ENCODE measurements at places on chromosomes 11 and 22.
A peak's percentile ranks its signal among the peaks of the same experiment; 100 is the strongest.

GRCh38 chr11:118915396-118915795 is 10.3 kb downstream of the BCL9L start:
- no peak for DNase-seq

- DNase-seq = no peak
Observed at GRCh38 chr11:72534371-72535193, 100.3 kb upstream of the CLPB start.

GRCh38 chr11:128653801-128654231 is 40.1 kb upstream of the FLI1 start:
- no peak for DNase-seq

GRCh38 chr11:47886096-47886495 is 37.9 kb upstream of the NUP160 start:
- peak; percentile 65 for DNase-seq

DNA sequence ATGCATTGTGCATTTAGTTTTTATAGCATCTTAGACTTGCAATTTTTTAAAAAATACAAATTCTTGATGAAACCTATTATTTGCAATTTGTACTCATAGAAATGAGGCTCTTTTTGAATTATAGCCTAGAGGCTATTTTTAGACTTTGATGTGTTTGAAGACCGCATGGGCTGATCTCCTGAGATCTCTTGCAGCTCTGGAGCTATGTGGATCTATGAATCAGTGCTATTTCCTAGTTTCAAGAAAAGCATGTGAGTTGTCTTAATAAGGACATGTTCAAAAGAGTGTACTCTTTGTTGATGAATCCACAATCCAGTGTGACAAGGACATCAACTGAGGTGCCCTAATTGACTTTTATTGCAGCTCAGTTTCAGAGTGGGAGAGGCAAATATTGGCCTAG is 620.5 kb downstream of the ETS1 start:
- no peak for DNase-seq

DNA sequence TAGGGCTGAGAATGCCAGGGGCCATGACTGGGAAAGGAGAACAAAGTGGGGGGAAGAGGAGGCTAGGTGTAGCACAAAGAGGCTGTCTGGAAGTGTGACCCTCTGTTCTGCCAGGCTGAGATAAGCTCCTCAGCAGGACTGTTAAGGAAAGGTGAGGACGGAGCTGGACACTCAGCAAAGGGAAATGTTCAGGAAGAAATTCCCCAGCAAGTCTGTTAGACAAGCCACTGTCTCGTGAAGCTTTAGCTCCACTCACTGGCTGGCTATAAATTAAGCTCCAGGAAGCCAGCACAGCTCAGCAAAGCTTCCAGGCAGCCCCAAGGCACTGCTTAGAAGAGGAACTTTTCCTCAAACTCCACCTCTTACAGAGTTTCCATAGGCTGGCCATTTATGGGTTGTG is 181.2 kb upstream of the API5 start:
- DNase-seq = no peak

GRCh38 chr22:47355776-47356510 is 593.5 kb downstream of the TBC1D22A start:
- no peak for DNase-seq

DNA sequence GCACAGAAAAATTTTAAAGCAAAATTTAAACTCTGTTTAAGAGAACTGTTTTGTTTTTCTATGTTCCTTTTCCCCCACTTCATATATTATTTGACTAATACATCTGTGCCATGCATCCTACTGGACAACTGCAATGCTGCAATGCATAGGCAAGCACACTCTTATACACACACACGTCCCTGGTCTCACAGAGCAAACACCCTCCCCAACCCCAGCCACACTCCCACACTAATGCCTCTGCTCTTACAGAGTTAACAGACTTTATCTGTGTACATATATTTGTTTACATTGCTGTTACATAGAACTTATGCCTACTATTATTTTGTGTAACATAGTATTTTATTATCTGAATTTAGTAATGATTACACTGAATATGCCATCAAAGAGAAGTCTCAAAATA is 25.5 kb upstream of the CTSC start:
- no peak for DNase-seq

GRCh38 chr11:40716344-40717130 is 742.9 kb downstream of the LRRC4C start:
- no peak for DNase-seq

DNA sequence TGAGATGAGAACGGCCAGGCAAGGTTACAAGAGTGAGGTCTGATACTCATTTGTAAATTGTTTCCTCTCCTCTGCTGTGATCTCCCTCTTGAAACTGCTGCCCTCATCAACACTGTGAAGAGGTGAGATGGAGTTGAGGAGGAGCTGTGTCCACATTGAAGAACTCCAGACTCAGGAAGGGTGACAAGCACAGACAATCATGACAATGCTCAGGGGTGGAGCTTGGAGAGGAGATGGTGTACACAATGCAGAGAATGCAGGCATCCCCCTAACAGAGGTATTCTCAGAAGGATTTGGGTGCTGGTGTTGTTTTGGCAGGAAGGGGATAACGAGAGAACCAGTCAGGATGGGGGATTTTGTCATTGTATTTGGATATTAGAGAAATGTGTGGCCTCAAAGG is 21.5 kb upstream of the MMP7 start:
- DNase-seq = no peak

GRCh38 chr22:27605390-27605789 is 196.2 kb downstream of the MN1 start:
- no peak for DNase-seq

DNA sequence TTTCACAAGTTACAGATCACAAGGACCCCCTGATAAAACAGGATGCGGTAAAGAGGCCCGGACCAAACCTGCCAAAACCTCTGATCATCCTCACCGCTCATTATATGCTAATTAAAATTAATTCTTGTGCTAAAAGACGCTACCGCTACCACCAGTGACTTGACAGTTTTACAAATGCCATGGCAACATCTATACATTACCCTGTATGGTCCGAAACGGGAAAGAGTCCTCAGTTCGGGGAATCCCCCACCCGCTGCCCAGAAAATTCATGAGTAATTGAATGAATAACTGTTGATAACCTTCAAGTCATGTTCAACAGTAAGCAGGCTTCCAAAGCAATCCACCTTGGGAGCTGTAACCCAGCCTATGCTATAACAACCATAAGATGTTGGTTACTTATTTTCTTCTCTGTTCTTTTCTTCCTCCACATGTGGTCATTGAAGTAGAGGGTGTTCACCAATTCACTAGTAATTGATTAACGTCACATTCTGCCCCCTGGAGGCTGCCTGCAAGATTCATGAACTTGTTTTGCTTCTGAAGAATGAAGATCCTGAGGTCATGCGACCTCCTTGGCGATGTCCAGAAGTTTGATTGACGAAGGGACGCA is 20.6 kb downstream of the APOBEC3H start:
- DNase-seq = peak; percentile 53

DNA sequence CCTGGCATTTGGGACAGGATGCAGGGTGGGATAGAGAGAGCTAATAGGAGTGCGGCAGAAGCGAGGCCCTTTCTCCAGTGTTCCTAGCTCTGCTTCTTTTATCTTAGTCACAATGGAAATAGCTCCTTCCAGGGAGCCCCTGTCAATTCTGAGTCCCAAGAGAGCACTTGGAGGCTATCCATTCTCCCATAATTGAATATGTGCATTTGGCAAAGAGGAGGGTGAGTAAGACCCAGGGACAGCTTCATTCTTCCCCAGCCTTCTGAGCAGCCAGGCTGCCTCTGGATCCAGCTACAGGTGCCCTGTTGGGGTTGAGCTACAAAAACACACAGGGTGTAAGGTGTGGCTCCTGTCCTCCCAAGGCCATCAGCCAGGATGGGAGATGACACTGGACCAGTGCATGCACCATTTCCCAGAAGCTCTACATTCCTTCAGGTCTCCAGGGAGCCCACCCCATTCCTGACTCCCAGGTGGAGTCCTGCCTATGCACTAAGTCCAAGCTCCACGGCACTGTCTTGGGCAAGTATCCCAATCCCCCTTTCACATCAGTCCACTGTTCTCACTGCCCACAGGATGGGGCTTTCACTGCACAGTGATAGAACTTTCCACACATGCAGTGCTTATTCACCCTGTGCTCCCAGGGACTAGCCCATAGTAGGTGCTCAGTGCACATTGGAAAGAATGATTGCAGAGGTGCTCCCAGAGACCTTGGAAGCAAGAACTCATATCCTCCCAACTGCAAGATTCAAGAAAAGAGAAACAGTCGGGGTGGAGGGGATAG is 6.2 kb downstream of the MS4A10 start:
- no peak for DNase-seq

GRCh38 chr22:36463783-36464184 is 17.7 kb downstream of the TXN2 start:
- no peak for DNase-seq

DNA sequence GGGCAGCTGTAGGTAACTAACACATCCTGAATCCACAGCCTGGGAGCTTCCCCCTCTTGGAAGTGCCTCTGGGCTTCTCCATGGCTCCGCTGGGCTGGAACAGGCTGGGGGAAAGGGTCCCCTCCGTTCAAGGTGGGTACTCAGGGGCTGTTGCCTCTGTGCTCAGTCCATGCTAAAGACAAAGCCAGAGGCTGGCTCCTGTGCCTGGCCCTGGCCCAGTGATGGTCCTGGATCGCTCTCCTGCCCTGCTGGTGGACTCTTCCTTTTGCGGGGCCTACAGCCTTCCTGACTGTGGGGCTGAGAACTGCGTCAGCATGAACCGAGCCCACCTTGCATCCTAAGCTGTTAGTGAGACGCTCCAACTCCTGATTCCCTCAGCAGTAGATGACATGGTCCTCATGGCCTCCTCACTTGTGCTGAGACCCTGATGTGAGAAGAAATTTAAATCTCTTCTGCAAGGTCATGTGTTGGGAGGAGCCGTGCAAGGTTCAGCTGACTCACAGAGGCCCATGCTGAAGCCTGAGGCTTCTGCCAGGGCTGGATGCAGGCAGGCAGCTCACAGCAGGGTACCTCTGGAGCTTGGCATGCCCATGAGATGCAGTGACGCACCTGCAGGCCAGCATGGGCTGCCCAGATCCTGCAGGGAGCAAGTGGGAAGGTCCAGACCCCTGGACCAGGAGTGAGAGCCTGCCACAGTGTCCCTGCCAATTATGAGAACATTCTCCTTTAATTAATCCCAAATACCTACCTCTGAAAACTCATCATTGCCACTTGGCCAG is 1285.5 kb downstream of the TBC1D22A start:
- no peak for DNase-seq

- no peak for DNase-seq
Observed at GRCh38 chr22:49362211-49362839, 465.3 kb downstream of the BRD1 start.

DNA sequence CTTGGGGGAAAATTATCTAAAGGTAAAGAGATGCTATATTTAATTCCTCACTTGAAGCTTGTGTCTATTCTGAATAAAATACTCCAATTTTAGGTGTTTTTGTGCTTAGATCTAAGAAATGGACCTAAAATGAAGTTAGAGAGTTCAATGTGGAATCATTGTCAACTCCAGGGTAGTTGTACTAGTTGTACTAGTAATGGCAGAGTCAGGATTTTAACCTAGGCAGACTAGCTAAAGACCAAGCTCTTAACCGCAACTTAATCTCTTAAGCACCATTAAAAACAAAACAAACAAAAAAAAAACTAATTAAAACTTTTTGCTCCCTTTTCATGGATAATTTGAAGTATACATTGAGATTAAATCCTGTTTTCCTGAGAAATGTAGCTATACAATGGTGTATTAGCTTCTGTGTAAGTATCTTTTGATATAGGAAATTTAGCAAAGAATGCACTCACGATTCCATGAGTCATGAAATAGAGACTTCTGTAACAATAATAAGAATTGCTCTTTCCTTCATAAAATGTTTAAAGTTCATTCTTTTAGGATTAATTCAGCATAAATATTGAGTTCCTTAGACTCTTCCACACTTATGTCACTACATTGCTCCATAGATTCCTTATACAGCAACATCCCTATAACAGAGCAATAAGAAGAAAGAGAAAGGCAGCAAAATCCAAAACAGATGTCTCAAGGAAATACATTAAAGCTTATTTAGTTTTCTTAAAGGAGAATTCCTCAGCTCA is 26.5 kb upstream of the SOX6 start:
- DNase-seq = peak; percentile 2

- DNase-seq = no peak
Observed at GRCh38 chr22:35442471-35442870, 42.5 kb downstream of the MCM5 start.

GRCh38 chr22:25745341-25746011 is 3.5 kb downstream of the MYO18B start:
- no peak for DNase-seq

- DNase-seq = no peak
Observed at GRCh38 chr11:17412488-17413180, 24.2 kb upstream of the KCNJ11 start.

- DNase-seq = peak; percentile 53
Observed at GRCh38 chr11:66967670-66968425, 7.3 kb upstream of the C11orf86 start.

GRCh38 chr11:88521799-88522201 is 184.3 kb upstream of the CTSC start:
- DNase-seq = no peak

DNA sequence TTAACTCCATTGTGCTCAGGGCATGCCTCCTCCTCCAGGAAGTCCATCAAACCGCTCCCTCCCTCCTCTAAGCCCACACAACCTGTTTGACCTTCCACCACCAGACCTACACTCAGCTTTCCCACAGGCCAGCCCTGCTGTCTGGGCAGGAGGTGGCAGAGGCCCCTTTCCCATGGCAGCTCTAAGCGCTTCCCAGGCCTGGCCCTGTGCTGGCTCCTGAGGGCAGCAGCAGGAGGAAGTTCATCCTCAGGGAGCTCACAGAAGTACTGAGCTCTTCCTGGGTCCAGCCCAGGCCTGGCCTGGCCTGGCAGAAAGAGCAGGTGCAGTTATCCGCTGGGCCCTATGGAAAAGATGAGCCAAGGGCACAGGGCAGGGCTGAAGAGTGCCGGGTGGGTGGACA is 31.4 kb downstream of the ARAP1 start:
- DNase-seq = no peak

DNA sequence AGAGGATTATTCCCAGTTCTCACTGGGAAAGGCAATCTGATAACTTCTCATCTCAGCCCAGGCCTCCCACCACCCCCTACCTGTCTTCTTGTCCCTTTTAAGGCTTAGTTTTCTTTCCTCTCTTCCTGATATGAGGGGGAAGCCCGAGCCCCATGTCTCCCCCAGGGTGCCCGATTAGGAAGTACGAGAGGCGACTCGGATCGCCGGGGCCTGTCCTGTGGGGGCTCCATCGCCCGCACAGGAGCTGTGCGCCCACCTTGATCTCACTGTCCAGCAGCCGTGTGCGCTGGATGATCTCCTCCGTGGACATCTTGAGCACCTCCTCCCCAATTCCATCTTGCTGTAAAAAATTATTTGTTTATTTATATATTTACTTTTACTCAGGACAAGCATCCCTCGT is 628 bp downstream of the PSMC3 start:
- DNase-seq = no peak

DNA sequence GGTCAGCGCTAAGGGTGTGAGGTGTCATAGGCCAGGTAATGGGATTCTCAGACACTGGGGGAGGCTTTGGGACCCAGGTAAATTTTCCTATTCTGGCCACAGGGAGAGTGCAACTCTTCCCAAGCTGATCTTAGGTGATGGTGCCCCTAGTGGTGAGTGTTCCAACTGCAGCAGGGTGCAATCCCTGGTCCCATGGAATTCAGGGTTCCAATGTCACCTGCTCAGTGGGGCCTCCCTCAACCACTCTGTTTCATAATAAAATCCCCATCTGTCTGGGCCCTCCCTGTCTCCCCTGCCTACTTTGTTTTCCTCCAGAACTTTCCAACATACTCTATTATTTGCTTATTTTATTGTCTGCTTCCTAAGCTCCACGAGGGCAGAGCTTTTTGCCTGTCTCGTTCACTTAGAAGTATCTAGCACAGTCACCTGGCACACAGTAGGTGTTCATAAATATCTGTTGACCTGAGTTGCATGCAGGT is 2.9 kb upstream of the SGSM1 start:
- peak; percentile 67 for DNase-seq

GRCh38 chr11:46701078-46701654 is 335 bp downstream of the ZNF408 start:
- DNase-seq = no peak
